ENCODE measurements at places on chromosomes 4 and X. TPM values are rescaled to one million over a fixed set of nuclear protein-coding genes. Genes with fewer than 3 reads are reported as not detected.

The FGF16 gene
- total RNA-seq, result not detected

DNA sequence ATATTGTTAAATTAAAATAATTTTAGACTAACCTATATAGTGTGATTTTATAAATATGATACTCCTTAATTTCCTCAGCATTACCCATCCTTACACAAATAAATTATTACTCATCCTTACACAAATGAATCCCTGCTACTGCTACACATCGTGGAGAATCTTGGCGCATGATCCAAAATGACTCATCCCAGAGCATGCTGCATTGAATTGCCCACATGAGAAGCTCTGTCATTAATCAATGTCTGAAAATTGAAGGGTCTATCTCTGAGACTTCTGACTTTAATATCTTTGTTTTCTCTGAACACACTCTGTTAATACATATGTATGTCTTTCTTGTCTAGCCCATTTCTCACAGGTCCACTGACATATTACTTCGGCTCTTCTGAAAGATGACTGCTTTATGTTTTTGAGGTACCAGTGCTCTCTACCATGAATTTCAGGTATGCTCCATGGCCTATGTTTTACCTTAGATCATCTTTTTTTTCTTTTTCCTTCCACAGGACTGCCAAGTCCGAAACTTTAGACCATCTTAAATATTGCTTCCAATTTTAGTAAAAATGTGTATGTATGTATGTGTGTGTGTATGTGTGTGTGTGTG lies 15.7 kb upstream of the DUSP21 start:
- no peaks in the 10 kb centered on the region for H3K27me3 ChIP-seq
- no peak overlapping the region for H3K27ac ChIP-seq
- no peak overlapping the region for H3K4me3 ChIP-seq
- H3K4me1 ChIP-seq, result no peaks in the 10 kb centered on the region
- H3K36me3 ChIP-seq, result no peaks in the 10 kb centered on the region

DNA sequence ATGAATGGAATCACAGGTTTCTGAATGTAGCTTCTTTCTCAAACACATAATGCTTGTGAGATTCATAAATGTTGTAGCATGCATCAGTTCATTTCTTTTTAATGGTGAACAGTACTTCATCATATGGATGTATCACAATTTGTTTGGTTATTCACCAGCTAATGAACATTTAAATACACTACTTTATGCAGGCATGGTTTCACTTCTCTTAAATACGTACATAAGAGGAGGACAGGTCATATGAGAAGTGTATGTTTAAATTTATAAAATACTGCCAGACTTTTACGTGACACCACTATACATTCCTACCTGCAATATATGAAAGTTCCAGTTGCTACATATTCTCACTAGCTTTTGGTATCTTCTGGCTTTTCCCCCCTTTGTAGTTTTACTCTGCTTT lies 65.4 kb downstream of the ANKRD17 start:
- H3K36me3 ChIP-seq, result peaks cover 8% of the 10 kb centered on the region
- H3K27ac ChIP-seq, result no peak overlapping the region
- DNase-seq, result no peak
- no peaks in the 10 kb centered on the region for H3K27me3 ChIP-seq

- DNase-seq, result no peak
- H3K27me3 ChIP-seq, result no peaks in the 10 kb centered on the region
- peaks cover 5% of the 10 kb centered on the region for H3K36me3 ChIP-seq
- H3K4me1 ChIP-seq, result no peaks in the 10 kb centered on the region
- no peak overlapping the region for H3K4me3 ChIP-seq
- no peak overlapping the region for H3K27ac ChIP-seq
Observed at GRCh38 chrX:49019599-49020249, 17.7 kb upstream of the GRIPAP1 start.

DNA sequence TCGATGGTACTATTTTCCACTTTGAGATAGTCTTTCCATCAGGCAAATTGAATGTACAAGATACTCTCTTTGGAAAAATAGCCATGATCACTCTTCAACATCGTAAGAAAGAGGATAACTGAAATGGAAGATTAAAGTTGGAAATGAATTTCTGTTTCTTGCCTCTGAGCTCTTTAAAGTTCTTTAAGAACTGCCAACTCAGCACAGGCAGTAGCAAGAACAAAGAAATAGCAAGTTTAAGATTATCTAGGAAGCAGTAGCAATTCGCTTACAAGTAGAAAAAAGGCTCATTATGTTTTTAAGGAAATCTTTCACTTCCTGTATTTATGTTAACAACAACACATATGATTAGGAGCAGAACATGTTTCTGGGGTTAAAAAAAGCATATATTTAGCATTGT lies 127.6 kb downstream of the CDS1 start:
- no peak overlapping the region for H3K4me3 ChIP-seq
- H3K36me3 ChIP-seq, result peaks cover 35% of the 10 kb centered on the region
- no peaks in the 10 kb centered on the region for H3K4me1 ChIP-seq
- DNase-seq, result no peak

DNA sequence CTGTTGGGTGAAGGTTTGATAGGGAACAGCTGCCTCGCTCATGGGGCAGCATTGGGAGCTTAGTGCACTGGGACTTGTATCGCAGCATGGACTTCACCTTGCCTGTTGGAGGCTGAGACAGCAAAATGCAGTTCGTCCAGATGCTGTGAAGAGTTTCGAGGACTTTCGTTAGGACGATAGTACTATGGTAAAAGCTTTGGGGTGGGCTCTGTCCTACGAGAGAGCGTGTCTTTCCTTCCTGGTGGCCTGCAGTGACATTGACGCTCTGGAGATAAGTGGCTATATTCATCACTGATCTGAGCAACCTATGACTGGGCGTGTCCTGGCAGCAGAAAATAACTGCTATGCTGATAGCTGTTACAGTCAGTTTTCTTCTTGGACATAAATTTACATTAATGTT lies 44.8 kb downstream of the ARHGAP10 start:
- DNase-seq, result no peak
- H3K27ac ChIP-seq, result no peak overlapping the region
- H3K27me3 ChIP-seq, result peaks cover 10% of the 10 kb centered on the region
- H3K4me1 ChIP-seq, result no peaks in the 10 kb centered on the region

The NXF2 gene
- not detected for total RNA-seq

The HTN1 gene
- total RNA-seq, result not detected

GRCh38 chrX:134688839-134689238 lies 30.6 kb upstream of the PLAC1 start:
- H3K36me3 ChIP-seq, result no peaks in the 10 kb centered on the region
- H3K27me3 ChIP-seq, result no peaks in the 10 kb centered on the region
- no peak for DNase-seq
- no peak overlapping the region for H3K4me3 ChIP-seq

DNA sequence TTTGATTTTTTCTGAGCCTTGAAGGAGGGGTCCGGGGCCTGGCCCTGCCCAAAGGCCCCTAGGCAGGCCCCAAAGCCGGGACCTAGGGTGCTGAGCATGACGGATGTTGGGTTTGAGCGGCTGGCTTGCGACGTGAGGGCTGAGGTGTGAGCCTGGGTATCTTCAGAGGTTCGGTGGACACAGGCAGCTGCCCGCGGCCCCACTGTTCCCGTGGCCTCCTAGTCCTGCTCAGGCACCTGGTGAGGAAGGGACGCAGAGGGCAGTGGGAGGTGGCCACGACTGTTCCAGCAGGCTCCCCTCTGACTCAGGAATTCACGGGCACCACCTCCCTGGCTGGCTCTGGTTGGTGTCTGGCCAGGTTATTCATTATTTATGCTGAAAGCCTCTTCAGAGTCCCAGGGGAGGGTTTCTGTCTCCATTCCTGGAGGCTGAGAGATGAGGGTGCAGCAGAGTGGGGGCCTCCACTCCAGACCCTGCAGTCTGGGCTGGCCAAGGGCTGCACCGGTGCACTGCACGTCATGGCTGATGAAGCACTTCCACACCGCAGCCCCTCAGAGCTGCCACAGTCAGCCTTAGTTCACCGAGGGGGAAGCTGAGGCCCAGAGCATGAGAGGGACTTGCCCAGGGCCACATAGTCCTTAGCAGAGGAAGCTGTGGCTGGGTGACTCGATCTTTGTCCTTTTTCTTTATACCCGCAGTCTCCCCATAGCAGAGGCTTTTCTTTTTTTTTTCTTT lies 2.2 kb downstream of the MSANTD1 start:
- H3K4me3 ChIP-seq, result no peak overlapping the region
- no peak overlapping the region for H3K27ac ChIP-seq
- H3K27me3 ChIP-seq, result no peaks in the 10 kb centered on the region
- H3K36me3 ChIP-seq, result no peaks in the 10 kb centered on the region
- DNase-seq, result no peak
- H3K4me1 ChIP-seq, result no peaks in the 10 kb centered on the region

DNA sequence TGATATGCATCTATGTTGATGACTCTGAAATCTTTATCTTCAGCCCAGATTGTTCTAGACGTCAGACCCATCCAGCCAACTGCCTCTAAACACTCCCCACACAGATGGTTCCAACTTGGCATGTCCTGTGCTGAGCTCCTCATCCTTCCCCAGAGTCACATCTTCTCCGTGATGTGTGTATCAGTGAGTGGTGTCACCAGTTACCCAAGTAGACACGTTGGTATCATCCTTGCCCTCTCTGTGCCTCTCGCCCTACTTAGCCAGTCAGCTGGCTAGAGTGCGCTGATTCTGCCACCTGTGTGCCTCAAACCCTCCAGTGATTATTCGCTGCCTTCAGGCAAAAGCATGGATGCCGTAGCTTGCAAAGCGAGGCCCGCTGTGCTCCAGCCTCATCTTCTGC lies 18.6 kb downstream of the PRIMPOL start:
- no peak for DNase-seq
- no peaks in the 10 kb centered on the region for H3K4me1 ChIP-seq
- H3K27me3 ChIP-seq, result no peaks in the 10 kb centered on the region
- peak overlapping the region; percentile 21 for H3K27ac ChIP-seq
- no peak overlapping the region for H3K4me3 ChIP-seq
- H3K36me3 ChIP-seq, result peaks cover 13% of the 10 kb centered on the region

DNA sequence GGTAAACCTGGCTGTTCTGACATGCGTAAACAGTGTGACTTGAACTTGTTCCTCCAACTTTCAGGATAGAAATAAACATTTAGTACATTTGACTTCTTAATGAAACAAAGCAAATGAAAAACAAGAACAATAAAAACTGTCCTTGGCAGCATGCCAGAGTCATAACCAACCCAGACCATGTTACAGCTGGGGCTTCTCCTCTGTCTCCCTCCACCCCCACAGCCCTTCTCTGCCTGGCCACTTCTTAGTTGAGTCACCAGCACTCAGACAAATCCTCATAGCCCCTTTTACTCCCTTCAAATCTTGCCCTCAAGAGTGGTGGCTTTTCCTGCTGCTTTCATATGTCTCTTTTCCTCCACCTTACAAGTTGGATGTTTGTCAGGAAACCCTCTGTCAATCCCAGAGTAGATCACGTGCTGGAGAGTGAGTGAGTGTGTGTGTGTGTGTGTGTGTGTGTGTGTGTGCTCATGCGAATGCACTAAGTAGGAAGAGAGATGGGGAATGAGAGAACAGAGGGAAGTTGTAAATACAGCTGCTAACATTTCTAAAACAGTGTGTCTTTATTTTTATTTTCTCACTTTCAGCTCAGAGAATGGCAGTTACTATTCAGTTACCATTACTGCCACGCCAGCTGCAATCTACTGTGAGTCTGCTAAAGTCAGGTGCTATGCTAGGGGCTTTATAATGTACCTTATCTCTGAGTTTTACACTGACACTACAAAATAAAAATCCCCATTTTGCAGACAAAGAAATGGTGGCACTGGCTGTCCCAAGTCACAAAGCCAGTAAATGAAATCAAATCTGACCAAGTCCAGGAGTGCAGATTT lies 15.0 kb downstream of the SCARB2 start:
- H3K36me3 ChIP-seq, result peaks cover 2% of the 10 kb centered on the region
- peak; percentile 41 for DNase-seq
- peaks cover 48% of the 10 kb centered on the region for H3K4me1 ChIP-seq

The DGKK gene
- 0.18 TPM for total RNA-seq

DNA sequence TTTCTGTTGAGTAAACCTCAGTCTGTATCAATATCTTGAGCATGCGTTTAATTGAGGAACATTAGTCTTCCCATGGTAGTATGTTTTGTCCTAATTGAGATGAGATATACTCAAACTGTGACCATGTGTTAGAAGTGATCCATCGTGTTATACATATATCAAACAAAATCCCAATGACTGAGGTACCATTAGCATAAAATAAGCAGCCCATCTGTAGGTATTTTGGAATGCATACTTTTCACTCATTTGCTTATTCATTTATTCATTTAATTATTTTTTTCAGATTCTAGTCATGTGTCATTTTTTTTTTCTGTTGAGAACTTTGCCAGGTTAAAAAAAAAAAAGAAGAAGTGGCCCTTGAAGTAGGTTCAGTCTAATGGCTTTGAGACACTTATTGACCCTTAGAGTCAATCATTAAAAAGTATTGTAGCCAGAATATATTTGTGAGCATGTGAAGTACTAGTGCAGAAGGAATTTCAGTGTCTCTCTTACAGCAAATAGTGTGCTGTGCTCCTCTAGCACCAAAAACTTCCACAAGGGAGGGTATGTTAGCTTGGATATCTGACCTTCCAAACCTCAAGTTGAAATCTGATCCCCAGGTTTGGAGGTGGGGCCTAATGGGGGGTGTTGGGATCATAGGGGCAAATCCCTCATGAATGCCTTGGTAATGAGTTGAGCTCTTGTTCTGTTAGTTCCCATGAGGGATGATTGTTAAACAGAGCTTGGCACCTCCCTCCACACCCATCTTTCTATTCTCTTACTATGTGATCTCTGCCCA lies 130.8 kb upstream of the NPY2R start:
- no peak for DNase-seq
- no peaks in the 10 kb centered on the region for H3K4me1 ChIP-seq
- no peaks in the 10 kb centered on the region for H3K27me3 ChIP-seq
- no peak overlapping the region for H3K4me3 ChIP-seq

The RPL10 gene
- 2,853 TPM for total RNA-seq

DNA sequence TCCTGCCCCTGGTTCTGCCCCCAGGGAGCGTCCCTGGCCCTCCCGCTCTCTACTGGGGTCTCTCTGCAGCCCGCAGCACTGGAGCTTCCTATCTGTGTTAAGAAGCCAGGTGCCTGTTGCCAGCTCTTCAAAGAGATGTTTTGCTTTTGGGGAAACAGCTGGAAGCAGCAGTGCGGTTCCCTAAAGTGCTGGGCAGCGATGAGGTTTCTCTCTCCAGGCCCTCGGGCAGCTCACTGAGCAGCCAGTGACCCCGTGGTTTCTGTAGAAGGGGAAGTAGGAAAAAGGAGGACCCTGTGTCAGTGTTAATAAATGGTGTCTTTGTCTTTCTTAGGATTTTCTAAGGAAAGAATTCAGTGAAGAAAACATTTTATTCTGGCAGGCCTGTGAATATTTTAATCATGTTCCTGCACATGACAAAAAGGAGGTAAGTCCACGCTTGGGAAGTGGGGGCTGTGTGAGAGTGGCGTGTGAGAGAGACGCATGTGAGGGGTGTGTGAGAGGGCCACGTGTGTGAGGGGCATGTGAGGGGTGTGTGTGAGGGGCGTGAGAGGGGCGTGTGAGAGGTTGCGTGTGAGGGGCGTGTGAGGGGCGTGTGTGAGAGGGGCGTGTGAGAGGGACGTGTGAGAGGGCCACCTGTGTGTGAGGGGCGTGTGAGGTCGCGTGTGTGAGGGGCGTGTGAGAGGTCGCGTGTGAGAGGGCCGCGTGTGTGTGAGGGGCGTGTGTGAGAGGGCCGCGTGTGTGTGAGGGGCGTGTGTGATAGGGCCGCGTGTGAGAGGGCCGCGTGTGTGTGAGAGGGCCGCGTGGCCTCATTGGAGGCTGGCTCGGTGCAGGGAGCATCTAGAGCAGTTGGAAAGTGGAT lies 27.1 kb upstream of the HGFAC start:
- H3K4me1 ChIP-seq, result peaks cover 51% of the 10 kb centered on the region
- H3K27ac ChIP-seq, result peak overlapping the region; percentile 97
- DNase-seq, result peak; percentile 21
- H3K27me3 ChIP-seq, result no peaks in the 10 kb centered on the region
- H3K4me3 ChIP-seq, result peak overlapping the region; percentile 45

All from neural crest cell (in vitro differentiated cells).